NCI-H524 treated with DMSO at 0.1 percent for 48 hours (cell line): ENCODE measurements at places on chromosomes 5 and 9.

- DNase-seq, result peak; percentile 90
These were observed 30.0 kb downstream of the SNX30 start for GRCh38 chr9:112780450-112781036.

DNA sequence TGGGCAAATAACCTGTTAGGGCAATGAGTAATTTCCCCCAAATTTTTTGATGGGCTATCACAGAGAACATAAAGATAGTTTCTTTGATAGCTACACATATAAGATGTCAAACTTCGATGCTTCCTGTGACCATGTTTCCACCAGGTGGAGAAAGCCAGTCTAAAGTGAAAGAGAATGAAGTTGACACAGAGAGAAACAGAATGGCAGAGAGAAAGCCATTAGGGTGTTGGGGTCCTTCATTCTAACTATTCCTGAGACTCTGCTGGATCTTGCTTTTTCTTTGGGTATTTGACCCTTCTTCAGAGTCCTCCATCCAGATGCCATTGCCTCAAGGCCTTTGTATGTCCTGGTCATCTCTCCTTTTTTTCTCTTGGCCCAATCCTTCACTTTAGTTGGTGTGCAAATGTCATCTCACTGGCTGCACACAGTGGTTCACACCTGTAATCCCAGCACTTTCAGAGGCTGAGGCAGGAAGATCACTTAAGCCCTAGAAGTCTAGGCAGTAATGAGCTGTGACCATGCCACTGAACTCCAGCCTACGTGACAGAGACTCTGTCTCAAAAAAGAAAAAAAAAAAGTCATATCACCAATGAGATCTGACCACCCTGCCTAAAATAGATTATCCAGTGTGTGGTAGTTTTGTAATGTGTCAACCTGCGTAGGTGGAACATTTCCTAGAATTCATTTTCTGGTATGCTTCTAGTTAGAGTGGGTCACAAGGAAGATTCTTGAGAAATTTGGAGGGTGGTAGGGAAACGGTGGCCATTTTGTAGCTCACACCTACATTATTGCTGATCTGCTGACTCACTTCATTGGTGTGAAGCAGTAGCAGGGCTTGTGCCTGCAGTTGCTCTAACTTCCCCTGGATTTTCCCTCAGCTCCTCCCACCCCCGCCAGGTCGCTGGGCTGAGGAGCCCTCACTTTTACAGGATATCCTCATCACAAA is 20.8 kb upstream of the KIF2A start:
- no peak for DNase-seq

DNA sequence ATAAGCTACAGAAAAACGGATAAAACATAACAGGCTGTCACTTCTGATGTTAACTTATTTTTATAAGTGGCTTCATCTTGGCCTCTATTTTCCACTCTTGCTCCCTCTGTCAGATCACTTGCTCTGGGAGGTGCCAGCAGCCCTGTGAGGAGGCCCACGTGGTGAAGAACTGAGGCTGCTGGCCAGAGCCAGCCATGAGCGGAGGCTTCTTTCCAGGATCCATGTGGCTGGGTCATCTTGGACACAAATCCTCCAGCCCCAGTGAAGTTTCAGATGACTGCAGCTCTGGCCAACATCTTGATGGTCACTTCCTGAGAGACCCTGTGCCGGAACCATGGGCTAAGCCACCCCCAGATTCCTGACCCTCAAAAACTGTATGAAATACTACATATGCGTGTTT is 7.5 kb upstream of the CMBL start:
- no peak for DNase-seq

- DNase-seq, result no peak
These were observed 75.5 kb downstream of the UNC13B start for GRCh38 chr9:35237311-35237710.

DNA sequence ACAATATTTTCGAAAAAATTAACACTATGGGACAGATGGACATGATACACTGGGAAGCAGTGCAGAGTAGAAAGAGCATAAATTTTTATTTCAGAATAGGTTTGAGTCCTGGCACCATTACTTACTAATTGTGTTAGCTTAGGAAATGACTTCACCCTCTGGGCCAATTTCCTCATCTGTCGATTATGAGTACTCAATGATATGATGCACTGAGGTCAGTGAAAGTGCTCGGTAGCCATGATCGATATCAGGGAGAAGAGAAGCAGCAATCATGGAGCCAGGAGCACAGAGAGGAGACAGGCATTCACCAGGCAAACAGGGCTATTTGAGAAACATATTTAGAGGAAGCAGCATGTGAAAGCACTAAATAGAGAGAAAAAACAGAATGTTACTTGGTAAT is 29.4 kb downstream of the NR6A1 start:
- no peak for DNase-seq
